ENCODE measurements at places on chromosomes 2 and 18.

- DNase-seq, result no peak
These were observed 141.8 kb downstream of the SOCS6 start for GRCh38 chr18:70430501-70431173.

GRCh38 chr2:145267451-145267850 lies 747.5 kb upstream of the ZEB2 start:
- no peak for DNase-seq

DNA sequence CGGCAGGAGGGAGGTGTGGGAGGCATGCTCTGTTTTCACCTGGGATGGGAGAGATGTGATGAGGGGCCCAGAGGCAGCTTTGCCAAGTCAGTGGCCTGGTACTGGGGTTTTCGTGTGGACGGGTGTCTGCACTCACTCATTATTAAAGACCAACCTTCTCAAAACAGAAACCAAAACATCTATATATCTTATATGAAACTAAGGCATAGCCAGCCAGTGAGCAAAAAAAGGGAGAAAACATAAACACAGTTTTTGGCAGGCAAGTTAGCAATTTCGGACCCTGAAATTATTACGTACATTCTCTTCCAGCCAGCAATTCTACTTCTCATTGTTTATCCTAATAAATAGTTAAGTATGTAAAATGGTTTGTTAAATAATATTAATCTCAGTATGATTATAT lies 181.1 kb upstream of the SMAD2 start:
- DNase-seq, result no peak

GRCh38 chr2:62845256-62845655 lies 139.7 kb downstream of the EHBP1 start:
- no peak for DNase-seq

- DNase-seq, result no peak
These were observed 67.3 kb downstream of the CTNNA2 start for GRCh38 chr2:79580175-79580574.

DNA sequence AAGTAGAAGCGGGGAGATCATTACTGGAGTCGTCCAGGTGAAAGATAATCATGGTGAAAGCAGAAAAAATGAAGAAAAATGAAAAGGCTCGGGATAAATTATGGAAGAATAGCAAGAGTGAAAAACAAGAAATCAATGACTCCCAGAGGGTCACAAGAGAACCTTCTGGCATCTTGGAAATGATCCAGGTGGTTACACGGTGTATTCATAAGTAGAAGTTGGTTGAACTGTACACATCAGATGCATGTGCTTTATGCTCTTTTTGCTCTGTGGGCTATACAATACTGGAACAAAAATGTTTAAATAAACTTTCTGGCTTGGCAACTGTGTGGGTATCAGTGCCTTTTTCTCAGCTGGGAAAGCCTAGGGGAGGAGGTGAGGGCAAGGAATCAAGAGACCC lies 348.9 kb downstream of the RND3 start:
- DNase-seq, result no peak

DNA sequence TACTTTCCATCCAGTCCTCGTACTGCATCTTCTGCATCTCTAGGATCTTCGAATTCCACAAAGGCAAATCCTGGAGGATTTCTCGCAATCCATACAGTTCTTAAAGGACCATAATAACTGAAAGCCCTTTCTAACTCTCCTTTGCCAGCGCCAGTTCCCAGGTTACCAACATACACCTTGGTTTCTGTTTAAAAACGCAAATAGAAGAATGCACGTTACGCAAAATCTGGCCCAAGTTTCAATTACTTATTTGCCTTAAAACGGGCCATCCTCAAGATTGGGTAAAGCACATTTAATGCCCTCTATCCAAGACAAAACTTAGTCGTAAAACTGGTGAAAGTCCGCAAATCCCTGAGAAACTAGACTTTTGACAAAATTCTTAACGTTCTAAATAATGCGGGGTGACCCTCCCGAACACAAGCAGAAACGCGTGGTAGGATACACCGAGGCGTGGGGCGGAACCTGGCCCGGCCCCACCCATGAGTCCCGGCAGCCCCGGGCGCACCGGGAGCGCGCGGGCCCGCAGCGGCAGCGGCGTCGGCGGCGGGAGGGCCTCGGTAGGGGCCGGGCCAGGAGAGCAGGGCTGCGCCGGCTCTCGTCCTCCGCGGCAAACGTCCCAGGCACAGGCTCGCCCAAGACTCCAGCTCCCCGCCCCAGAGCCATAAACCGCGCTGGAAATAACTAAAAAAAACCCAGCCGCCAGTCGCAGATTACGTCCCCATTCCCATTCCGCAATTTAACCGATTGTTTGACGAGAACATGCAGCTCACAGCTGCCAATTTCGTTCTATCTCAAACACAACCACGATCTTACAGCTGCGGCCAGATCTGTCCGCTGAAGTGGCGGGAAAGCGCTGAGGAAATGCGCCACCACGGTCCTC lies 910 bp downstream of the SRSF7 start:
- peak; percentile 36 for DNase-seq

DNA sequence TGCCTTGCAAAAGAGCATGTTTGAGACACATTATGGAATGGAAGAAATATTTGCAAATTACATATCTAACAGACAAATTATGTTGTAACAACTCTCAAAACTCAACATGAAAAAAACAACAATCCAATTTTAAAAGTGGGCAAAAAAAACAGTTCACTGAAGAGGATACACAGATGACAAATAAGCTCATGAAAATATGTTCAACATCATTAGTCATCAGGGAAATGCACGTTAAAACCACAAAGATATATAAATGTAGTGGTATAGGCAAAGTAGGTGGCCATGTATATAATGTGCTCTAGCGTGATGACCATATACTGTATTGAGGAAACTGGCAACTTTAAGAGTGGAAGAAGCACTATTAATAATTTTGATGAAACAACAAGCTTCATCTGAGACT lies 220.1 kb downstream of the IRS1 start:
- no peak for DNase-seq

DNA sequence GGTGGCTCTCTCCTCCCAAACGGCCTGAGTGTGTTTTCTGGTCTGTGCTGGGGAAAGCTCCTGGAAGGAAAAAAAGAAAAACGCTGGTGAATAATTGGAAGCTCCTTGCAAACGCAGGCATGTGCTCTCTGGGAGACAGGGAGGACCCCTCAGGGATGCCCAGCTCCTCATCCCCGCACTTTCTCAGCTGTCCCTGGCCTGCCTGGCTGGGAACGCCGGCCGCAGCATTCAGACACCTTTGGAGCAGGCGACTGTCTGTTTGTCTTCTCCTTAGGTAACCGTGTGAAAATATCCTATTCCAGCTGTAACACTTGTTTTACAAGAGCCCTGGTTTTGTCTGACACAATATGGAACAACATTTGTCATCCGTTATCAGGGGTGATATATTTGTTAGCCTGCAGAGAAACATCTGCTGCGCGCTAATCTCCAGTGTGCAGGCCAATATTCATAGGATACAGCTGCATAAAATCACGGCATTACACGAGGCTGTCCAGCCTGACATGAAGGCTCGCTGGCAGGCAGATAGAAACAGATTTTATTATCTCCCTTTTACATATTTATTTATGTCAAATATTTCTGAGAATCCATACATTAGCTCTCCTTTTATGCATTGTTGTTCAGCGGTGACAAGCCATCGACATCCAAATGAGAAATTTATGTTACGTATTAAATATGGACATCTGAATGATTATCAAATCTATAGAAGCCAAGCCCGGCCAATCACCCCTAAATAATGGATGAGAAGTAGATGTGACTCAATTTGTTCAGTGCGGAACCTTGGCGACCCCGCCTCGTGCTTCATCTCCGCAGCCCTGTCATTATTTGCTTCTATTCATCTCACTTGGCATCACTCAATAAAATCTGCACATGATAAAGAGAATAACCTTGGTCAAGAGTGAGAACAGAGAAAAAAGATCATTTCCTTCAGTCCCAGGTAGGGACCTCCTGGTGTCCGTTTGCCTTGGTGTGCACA lies 675.1 kb upstream of the SALL3 start:
- no peak for DNase-seq

DNA sequence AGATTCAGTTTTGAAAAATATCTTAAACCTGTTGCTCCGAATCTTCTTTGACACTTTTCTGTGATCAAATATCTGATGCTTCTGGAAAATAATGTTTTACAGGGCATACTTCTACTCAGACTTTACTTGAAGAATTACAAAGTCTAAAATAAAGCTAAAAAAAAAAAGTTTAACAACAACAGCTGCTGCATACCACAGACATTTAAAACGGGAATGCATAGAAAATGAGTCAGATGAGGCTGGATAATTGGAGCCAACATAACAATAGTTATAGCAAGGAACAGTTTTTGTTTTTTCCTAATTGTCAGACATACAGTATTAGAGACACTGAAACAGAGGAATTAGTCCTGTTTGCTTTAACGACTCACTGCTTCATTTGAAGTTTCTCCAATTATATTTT lies 1090.2 kb downstream of the SUCLG1 start:
- no peak for DNase-seq

Measured in COLO829 (cell line).